ENCODE measurements at places on chromosomes 1 and 21.
A peak's percentile ranks its signal among the peaks of the same experiment; 100 is the strongest.

- no peak for DNase-seq
Measured at GRCh38 chr1:58307431-58307830, 239.1 kb downstream of the OMA1 start.

DNA sequence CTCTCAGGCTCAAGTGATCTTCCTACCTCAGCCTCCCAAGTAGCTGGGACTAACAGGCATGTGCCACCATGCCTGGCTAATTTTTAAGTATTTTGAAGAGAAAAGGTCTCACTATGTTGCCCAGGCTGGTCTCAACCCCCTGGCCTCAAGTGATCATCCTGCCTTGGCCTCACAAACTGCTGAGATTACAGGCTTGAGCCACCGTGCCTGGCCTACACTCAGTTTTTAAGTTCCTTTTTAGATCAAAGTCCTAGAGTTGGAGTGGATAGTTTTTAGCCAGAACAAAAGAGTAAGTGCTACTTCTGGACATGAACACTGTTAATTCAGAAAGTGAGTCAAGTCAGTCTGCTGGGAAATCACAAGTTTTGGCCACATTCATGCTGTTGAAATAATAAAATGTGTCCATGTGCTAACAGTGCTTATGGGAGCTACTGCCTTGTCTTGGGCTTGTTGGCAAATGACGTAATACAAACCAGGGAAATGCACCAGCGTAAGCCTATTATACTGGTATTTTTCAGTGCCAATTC, 84.2 kb downstream of the NDUFS5 start:
- DNase-seq, result no peak

GRCh38 chr1:89503690-89504089, 20.9 kb upstream of the LRRC8B start:
- DNase-seq, result no peak

DNA sequence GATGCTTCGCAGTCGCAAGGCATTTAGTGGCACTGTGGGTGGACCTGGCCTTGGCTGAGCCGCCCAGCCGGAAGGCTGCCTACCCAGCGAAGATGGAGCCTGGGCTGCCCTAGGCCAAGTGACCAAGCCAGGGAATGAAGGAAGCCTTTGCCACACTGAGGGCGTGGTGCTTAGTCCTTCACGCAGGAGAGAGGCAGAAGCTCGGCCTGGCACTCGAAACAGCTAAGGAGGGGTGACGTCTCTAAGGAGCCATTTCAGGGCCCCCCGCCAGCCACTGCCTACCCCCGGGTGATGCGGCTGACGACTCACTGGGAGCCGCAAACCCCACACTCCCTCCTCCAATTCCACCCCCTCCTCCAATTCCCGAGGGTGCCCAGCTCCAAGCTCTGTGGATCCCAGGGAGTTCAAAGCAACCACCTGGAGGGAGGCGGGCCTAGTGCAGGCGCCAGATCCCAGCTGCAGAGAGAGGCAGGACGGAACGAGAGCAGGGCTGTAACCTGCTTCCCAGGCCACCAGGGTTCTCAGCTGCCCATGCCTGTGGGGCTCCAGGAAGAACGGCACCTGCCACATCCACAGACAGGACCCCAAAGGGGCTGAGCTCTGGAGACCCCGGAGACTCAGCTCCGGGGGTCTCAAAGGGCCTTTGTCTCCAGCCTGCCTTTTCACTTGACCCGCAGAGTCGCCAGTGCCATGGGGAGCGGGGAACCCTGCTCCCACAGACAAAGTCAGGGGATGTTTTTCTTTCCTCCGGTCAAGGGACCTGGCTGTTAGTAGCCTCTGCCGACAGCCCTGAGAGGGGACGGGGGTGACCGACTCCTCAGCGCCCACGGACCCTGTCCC, 75.8 kb downstream of the ARHGEF16 start:
- no peak for DNase-seq

DNA sequence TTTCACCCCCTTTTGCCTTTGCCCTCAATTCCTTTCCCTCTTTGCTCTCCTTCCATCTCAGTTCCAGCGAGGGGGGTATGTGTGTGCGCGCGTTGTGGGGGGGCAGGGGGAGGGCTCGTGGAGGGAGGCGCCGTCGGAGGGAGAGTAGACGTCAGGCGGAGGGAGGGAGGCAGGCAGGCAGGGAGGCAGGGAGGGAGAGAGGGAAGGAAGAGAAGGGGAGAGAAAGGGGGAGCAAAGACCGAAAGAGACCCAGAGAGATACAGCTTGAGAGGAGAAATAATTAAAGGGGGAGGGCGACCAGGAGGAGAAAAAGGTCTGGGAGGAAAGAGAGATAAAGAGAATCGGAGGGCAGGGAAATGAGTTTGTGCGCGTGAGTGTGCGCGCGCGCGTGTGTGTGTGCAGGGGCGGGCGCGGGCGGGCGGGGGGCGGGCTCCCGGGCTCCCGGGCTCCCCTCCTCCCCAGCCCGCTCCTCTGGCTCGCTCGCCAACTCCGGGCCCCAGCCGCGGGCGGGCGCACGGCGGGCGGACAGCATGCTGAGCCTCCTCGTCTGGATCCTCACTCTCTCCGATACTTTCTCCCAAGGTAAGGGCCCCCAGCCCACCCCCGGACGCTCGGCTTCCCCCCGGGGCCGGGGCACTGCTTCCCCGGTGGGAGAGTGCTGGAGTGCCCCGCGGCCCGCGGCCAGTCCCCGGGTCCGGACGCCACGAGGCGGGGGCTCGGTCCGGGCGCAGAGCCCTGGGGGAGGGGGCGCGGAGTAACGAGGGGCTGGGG, at the start of gene KIRREL1:
TSS of gene KIRREL1 (plus strand) at position 499 of the 771 bp plus-strand sequence. CDS start at position 531, 32 bp downstream.
- DNase-seq, result no peak

- peak; percentile 19 for DNase-seq
Measured at GRCh38 chr21:43345746-43346409, 81.1 kb downstream of the SIK1 start.

DNA sequence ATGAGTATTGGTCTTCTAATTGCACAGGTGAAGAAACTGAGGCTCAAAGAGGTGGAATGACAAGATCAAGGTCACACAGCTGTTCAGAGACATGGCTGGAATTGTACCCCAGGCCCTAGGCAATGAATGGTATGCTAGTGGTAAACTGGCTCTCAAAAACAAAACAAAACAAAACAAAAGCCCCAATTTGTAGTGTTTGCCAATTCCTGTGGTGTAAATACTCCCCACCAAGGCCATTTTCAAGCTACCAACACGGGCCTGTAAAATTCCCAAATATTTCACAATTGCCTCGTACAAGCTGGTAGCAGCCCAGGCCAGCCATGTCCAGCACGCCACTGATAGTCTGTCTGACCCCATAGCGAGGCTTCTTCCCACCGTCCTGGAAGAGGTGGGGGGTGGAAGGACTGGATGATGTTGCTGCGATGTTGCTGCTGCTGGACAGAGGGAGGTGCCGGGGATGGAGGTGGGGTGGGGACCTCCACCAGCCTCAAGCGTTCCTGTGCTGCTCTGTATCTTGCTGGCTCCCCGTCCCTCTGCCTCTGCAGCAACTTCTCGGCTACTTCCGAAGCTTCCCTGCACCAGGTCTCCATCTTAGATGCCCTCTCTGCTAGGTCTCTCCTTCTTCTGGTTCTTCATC, 62.2 kb upstream of the RUNX3 start:
- no peak for DNase-seq
